Epithelial cell of proximal tubule (primary cell): ENCODE measurements at places on chromosomes 3 and 15.

- no peak for DNase-seq
Observed at GRCh38 chr3:178044320-178044719, 491.9 kb upstream of the KCNMB2 start.

DNA sequence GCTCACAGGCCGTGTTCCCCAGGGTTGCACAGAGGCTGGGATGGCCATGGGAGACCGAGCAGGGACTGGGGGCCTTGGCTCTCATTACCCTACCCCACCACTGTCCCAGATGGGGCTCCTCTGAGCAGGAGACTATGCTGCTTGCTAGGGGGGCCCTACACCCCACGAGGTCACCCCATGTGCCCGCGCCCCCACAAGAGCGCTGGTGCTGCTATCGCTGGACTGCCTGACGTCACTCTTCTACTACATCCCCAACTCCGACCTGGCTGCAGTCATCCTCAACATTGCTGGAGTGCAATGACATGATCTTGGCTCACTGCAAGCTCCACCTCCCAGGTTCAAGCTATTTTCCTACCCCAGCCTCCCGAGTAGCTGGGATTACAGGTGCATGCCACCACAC lies 307.7 kb downstream of the ARRDC4 start:
- DNase-seq: no peak

DNA sequence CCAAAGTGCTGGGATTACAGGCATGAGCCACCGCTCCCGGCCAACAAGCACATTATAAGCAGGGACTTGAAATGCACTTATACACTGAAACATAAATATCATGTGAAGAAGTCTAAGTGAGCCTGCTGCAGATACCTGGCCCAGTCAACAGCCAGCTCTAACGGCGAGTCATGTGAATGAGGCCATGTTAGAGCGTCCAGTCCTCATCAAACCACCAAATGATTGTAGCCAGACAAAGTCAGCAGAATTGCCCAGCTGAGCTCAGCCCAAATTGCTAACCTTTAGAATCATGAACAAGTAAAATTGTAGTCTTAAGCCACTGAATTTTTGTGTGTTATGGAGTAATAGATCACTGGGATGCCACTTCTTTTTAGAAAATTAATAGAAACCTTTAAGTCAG lies 37.8 kb upstream of the UACA start:
- no peak for DNase-seq

DNA sequence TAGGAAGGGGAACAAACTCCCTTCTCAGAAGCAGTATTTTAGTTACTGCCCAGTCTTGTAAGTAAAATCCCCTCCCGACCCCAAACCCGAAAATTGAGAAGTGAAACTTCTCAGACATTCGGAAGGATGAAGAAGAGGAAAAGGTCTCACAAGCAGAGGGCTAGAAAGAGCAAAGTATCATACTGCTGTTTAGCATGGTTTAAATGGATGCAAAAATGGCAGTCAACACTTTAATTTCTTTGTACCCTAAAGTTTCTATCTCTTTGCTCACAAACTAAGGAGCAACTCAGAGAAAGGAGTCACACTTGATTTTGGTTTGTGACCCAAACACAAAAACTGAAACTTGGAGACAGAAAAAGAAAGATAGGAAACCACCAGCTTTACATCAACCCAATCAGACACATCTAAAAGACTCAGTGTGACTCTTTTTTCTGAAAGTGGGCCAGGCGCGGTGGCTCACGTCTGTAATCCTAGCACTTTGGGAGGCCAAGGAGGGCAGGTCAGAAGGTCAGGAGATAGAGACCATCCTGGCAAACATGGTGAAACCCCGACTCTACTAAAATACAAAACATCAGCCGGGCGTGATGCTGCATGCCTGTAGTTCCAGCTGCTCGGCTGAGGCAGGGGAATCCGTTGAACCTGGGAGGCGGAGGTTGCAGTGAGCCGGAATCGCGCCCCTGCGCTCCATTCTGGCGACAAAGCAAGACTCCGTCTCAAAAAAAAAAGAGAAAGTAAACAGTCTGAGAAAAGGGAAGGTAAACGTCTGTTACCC lies 63.2 kb upstream of the ATP11B start:
- no peak for DNase-seq

- no peak for DNase-seq
Observed at GRCh38 chr3:24344784-24345439, 149.7 kb downstream of the THRB start.

- no peak for DNase-seq
Observed at GRCh38 chr3:143380449-143380848, 260.9 kb downstream of the CHST2 start.

GRCh38 chr15:59290295-59291212 lies 82.1 kb downstream of the MYO1E start:
- no peak for DNase-seq

DNA sequence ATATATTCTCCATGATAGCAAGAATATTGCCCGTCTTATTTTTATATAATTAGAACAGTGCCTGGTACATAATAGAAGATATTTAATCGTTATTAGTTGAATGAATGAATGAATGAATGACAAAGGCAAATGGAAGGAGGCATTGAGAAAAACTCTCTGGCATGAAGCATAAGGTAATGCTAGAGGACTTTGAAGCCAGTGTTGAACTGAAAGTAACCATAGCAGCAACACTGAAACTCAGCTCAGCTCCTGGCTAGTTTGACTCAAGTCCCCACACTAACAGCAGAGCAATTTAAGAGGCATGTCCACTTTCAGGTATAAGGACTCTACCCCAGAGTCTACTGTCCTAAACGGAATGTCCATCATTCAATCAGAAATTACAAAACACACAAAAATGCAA lies 227.0 kb downstream of the CPNE4 start:
- DNase-seq: no peak

- DNase-seq: no peak
Observed at GRCh38 chr3:31622636-31623288, 90.0 kb downstream of the STT3B start.

DNA sequence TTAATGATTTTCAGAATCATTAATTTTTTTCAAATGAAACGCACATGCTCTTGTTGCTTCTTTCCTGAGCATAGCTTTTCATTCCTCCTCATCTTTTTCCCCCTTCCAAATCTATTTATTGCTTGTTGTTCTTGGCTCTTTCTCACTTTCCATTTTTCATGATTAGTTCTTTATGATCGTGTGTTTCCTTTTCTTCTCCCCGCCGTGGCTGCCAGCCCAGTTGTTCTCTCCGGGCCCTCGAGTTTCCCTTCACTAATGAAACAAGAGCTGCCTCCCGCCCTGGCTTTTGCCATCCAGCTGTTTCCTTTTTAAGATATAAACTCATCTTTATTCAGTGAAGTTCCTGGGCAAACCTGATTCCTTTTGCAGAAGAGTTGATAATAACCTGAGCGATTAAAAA lies 170.2 kb upstream of the NR2F2 start:
- DNase-seq: no peak

- DNase-seq: no peak
Observed at GRCh38 chr3:138434276-138434874, at the start of gene ESYT3. TSS of gene ESYT3 (plus strand) at chr3:138434616. CDS start at chr3:138434799, 183 bp downstream.

DNA sequence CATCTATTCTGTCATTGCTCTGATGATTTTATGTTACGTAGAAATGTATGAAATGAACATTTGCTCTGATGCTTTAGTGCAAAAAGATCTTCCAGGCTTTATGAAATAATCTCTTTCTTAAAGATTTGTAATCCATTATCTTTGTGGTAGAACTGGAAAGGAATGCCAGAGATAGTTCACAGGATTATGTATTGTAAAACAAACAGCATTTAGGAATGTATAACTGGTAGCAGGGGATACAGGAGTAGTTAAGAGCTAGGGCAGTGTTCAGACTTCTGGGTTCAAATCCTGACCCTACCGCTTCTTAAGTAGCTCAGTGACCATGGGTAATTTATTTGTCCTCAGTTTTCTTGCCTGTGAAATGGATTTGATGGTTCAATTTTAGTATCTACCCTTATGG lies 429.8 kb upstream of the TPM1 start:
- DNase-seq: no peak

DNA sequence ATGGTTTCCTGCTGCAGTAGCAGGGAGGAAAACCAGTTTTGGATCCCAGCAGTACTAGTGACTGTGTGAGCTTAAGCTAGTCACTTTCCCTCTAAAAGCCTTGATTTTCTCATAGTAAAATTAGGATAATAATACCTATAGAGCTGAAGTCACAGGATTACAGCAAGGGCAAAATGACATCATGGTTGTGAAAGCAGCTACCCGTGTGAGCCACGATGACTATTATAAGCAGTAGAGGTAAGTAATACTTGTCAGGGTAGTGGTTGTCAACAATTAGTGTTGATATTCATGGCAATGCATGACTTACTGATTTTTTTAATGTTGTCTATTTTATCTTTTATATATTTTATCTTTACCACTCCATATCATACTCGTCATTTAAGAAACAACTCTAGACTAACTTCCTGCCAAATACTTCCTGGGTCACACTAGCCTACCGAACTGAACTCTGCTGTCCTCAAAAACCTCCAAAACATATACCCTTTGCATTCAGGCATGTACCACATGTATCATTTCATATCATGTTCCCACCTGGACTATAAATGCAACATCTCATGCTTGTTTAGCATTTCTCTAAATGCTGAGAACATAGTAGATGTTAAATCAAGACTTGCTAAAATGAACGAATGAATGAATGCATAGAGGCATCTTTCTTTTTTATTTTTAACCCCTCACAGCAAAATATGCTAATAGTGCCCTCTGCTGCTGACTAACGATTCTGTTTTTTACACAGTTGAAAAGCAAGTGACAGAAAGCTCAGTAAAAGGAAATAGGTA lies 172.6 kb downstream of the P3H2 start:
- no peak for DNase-seq
